ENCODE measurements at places on chromosomes 1 and 21. TPM values are rescaled to one million over a fixed set of nuclear protein-coding genes. Genes with fewer than 3 reads are reported as not detected.
A peak's percentile ranks its signal among the peaks of the same experiment; 100 is the strongest.

DNA sequence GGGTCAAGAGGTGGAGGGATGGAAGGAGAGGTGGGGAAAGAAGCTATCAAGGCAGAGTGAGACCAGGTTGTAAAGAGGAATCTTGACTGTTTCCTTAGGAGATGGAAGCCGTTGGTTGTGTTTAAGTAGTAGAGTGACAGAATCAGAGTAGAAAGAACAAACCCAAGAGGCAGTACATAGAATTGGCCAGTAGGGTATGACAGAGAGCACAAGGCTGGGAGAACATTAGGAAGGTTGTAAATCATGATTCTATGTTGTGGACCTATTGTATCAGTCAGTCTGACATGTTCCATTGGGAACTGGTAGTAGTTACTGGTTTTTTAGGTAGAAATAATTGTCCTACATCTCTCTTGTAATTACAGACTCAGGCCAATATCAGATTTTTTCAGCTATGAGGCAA lies 486.9 kb upstream of the USP24 start:
- no peak for DNase-seq

- DNase-seq: peak; percentile 59
These were observed 279.5 kb downstream of the ZNF326 start for GRCh38 chr1:90274376-90274775.

- DNase-seq: no peak
These were observed 16.1 kb upstream of the PDZK1IP1 start for GRCh38 chr1:47205918-47206317.

DNA sequence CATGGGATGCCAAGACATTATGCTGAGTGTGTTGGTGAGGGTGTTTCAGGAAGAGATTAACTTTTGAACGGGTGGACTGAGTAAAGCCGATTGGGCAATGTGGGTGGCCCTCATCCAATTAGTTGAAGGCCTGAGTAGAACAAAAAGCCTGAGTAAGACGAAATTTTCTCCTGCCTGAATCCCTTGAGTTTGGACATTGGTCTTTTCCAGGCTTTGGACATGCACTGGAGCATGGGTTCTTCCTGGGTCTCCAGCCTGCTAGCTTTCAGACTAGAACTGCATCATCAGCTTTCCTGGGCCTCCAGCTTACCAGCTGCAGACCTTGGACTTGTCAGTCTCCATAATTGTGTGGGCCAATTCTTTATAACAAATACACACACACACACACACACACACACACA lies 63.6 kb downstream of the NIBAN1 start:
- peak; percentile 52 for DNase-seq

DNA sequence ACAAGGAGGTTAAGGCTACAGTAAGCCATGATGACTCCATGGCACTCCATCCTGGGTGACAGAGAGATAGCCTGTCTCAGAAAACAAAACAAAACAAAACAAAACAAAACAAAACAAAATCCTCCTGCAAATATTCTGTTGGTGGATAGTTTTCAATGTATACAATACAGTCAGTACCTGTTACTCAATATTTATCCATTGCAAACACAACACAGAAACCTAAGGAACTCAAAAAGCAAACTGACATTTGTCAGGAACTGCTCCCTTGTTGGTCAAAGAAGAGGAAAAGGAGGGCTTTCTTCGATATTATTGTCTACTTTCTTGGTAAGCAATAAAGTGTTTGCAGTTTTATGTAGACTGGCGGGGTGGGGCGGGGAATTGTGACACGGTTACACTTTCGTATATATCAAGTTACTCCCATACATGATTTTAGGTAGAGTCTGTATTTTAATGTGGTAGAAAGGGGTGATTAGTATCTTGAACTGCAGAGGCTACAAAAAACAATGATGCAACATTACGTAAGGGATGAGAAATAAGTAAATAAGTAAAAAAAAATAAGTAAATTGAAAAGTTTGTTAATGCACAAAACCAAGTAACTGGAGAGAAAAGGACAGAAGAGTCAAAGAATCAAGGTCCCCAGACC lies 31.8 kb downstream of the APP start:
- no peak for DNase-seq

- DNase-seq: no peak
These were observed 15.9 kb downstream of the PSEN2 start for GRCh38 chr1:226886122-226886901.

DNA sequence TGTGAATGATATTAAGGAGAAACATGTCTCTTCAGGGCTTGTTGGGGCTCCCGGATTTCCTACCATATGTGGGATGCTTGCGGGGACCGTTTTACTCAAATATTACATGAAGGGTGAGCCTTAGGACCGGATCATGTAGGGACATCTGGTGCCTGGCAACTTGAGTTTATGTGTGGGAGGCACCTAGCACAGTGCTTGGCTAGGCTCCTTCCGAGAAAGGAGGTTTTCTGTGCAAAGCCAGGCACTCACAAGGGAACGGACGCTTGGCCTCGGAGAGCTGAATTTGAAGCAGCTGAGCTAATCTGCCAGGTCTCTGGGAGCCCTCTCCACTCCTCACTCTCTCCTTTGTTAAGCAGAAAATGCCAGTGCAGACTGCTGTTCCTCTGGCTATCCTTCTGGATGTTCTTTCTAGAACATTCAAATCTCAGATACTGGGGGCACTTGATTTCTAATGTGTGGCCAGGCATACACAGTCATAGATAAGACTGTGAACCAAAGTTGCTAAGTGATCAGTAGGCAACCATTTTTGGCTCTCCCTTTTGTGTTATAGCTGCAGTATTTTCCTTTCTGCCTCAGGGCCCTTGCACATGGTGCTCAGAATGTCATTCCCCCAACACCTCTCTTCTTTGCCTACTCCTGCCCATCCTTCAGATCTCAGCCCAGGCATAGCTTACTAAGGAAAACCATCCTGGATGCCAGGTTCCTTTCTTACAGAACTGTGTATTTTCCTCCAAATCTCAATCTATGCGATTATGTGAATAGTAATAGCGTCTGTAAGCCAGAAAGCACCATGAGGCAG lies 216.6 kb upstream of the CSF3R start:
- DNase-seq: no peak

DNA sequence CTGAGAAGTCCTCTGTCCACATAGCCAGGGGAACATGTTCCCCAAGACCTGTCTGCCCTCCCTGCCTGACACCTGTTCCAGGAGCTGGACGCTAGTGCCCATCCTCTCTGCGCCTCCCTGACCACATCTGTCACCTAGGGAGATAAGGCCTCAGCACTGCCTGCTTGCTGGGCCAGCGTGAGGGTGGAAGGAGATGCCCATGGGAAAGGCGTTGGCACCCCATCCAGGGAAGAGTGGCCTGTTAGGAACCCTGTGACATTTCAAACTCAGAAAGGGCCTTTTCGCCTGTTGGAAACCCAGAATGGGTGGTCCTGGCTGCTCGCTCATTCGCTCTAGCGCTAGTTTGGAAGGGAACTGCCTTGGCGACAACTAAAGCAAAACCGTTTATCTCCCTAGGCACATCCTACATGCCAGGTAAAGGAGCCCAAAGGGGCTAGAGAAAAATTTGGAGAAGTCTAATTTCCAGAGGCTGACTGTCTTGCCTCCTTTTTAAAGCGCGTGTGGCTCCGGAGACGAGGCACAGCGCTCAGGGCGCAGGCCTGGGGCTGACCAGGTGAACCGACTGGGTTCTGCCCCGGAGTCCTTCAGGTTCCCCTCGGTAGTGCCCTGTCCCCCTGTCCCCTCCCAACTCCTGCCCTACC lies 410 bp downstream of the ACTA1 start:
- DNase-seq: no peak

GRCh38 chr1:246295968-246296367 lies 211.1 kb downstream of the SMYD3 start:
- peak; percentile 35 for DNase-seq

- DNase-seq: no peak
These were observed 27.5 kb downstream of the SLC22A15 start for GRCh38 chr1:116003823-116004222.

- DNase-seq: no peak
These were observed 12.3 kb downstream of the ERRFI1 start for GRCh38 chr1:8013800-8014199.

DNA sequence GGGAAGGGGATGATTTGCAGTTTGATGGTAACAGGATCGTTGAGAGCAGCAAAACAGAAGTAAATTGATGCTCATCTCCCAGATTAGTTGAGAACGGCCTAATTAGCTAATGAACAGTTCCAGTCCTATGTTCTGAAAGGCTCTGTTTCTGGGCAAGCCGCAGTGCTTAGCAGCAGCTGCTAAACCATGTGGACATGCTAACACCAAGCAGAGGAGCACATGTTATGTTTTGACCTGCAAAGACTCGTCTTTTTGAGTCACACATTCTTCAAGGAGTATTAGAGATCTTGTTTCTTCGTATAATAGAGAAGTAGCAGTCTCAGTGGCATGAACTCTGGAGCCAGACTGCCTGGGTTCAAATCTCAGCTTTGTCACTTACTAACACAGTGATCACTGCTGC lies 58.1 kb downstream of the CACNA1E start:
- DNase-seq: no peak

DNA sequence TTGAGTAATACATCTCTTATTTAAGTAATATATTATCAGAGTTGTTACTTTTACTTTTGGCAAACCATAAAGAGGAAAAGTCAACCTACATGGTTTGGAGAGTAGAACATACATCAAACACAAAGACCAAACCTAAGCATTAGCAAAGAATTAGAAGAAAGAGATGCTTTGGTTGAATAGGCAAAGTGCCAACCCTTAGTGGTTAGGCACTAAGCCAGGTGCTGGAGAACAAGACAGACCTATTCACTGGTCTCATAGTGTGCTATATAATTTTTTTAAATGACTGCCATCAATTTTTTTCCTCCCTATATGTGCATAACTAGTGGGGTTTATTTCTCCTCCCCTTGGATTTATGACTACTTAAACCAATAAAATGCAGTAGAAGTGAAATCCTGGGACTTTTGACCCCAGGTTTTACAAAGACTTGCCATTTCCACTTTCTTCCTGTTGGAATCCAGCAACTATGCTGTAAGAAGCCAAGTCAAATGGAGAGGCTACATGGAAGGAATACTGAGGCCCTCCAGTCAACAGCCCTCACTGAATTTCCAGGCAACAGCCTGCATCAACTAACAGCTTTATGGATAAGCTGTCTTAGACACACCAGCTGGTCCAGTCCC lies 69.8 kb upstream of the HAO2 start:
- DNase-seq: no peak

DNA sequence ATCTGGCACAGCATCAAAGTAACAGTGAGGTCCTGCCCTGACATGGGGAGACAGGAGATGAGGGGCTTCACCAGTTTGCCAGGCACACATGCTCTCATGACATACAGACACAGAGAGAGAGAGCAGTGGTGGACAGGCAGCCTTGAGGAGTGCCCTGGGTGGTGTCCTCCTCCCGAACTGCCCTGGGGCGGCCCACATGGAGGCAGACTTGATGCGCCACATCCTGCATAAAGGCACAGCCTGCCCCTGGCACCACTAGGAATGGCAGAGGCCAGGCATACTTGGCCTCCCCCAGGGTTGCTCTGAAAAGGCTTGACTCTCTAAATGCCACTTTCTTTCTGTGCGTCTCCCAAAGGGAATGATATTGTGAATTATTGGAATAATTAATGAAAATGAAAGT lies 67.5 kb downstream of the SPAG17 start:
- DNase-seq: no peak

DNA sequence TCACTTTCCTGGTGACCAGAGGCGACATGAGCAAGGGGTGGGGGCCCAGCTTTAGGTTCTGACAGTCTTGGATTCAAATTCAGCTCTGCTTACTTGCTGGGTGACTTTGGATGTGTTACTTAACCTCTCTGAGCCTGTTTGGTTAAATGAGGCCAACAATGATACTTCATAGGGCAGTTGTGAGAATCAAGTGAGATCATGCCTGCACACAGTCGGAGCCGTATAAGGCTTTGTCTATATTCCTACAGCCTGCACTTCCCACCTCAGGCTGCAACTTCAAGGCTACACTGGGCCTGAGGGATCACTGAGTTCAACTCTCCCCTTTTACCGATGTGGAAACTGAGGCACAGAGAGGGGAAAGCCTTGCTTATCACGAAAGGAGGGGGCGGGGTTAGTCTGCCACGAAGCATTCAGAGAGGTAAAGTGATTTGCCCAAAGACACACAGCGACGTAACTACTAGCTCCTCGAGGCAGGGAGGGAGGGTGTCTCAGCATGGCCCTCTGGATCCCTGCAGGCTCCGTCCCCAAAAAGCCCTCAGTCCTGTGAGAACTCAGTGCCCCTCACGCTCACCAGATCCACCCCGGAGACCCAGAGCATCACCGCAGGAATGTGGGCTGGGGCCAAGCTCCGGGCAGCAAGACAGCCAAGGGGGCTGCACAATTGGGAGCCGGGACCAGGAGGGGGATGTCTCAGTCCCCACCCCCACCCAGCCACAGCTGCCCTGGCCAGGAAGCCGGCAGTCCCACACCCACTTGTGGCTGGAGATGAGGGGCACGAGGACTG lies 25.0 kb downstream of the SDC3 start:
- no peak for DNase-seq

GRCh38 chr1:166040202-166040997 lies 126.4 kb downstream of the FAM78B start:
- no peak for DNase-seq

GRCh38 chr1:218164111-218164929 lies 120.8 kb upstream of the RRP15 start:
- DNase-seq: peak; percentile 75

DNA sequence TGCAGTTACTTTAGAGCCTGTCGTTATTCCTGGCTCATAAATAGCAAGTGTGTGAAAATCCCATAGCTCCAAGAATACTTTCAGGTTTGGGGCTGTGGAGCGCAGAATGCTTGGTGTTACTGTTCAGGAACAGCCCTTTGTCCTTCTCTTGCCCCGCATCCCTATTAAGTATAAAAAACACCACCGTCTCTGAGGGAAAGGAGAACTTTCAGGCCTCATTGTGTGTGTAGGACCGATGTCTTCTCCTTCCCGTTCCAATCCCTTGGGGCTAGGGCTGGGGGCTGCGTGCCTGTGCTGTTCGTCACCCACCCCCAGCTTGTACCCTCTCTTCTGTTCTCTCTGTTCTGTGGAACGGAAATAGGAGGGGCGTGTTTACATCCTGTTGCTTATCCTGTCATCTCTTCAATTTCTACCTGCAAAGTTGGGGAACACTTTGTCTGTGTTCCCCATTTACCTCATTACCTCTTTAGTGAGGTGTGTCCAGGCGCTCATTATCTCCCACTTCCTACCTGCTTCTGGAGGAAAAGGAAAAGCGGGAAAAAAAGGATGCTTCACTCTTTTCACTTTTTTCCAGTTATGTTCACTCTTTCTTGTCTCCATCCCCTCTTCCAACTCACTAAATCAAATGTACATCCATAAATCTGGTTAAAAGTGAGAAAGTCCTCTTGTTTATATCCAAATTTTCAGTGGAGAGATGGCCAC lies 788 bp upstream of the TXNIP start:
- DNase-seq: peak; percentile 78

GRCh38 chr21:34545079-34545884 lies 33.3 kb upstream of the KCNE1 start:
- DNase-seq: peak; percentile 62

The LCE2C gene
- polyA plus RNA-seq: not detected

The PARP1 gene
- polyA plus RNA-seq: 103 TPM

The C1orf115 gene
- 13.6 TPM for polyA plus RNA-seq

The S100A5 gene
- not detected for polyA plus RNA-seq

The TFF2 gene
- not detected for polyA plus RNA-seq

The WNT4 gene
- 4.1 TPM for polyA plus RNA-seq

The CLCNKB gene
- polyA plus RNA-seq: not detected

The GJA9 gene
- polyA plus RNA-seq: 0.18 TPM

The SIK1 gene
- not detected for polyA plus RNA-seq

The EXO1 gene
- polyA plus RNA-seq: 6.6 TPM

The RNF115 gene
- 14.8 TPM for polyA plus RNA-seq

The ATP6V1G3 gene
- polyA plus RNA-seq: not detected

All from muscle of leg (tissue), 16 donors.